ENCODE measurements at places on chromosomes 16 and 17.

- DNase-seq = no peak
Measured at GRCh38 chr17:39867084-39867879, 720 bp upstream of the ZPBP2 start.

DNA sequence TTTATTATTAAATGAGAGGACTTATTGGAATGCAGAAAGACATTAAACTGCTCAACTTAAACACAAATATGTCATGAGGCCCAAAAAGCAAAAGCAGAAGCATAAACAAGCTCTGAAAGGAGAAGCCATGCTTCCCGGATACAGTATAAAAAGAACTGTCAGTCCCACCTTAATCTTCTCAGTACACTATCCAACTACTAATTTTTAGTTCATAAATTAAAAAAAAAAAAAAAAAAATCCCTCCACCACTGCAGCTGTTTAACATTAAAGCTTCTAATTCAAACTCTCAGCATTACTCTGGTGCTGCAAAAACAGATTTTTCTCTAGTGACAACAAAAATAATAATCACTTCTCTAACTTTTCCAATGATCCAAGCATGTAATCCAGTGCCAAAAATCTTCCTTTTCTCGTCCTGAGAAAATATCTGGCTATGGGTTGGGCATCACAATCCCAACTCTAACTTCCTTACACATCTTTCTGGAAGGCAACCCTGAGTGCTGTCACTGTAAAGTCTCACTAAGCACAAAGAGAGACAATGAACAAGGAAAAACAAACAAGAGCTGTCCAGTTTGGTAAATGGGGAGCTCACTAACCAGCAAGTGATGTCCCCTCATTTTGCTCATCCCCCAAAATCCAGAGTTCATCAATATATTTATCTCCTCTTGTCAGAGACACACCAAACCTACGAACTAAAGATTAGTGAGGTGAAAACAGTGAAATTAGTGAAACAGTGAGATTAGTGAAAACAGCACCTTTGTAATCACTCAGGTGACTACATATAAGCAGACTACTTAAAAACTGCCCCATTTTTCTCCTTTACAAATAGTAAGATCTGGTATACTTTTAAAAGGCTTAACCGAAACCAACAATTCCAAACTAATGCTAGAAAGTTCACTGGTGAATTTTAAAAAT is 5.5 kb downstream of the USP32 start:
- DNase-seq = no peak

GRCh38 chr17:80703142-80703478 is 158.5 kb downstream of the RPTOR start:
- no peak for DNase-seq

GRCh38 chr16:85614338-85615013 is 1.4 kb downstream of the GSE1 start:
- DNase-seq = no peak

DNA sequence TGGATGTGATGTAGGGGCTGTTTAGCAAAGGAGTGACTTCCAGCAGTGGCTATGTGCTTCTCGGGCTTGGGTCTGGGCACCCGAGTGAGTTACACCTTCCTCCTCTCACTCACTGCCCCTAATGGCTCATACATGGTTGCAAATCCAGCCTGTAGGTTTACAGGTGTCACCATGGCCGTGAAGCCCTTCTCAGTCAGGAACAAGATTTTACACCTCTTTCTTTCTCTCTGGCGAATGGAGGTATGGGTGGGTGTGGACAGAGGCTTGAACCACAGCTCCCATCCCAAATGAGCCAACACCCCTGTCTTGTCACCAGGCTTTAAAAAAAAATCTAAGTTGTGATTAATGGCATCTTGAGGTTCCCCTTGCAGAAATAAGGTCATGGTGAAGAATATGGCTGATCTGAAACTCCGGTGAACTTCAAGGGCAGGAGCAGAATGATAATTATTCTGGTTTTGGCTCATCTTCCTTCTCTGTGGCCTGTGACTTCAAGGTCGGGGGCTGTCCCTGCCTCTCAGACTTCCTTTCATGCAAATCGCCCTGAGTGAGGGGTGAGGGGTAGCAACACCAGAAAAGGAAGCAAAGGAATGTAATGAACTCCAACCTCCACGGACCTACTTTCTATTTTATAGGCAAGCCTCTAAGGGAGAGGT is 331.2 kb downstream of the MAF start:
- no peak for DNase-seq

DNA sequence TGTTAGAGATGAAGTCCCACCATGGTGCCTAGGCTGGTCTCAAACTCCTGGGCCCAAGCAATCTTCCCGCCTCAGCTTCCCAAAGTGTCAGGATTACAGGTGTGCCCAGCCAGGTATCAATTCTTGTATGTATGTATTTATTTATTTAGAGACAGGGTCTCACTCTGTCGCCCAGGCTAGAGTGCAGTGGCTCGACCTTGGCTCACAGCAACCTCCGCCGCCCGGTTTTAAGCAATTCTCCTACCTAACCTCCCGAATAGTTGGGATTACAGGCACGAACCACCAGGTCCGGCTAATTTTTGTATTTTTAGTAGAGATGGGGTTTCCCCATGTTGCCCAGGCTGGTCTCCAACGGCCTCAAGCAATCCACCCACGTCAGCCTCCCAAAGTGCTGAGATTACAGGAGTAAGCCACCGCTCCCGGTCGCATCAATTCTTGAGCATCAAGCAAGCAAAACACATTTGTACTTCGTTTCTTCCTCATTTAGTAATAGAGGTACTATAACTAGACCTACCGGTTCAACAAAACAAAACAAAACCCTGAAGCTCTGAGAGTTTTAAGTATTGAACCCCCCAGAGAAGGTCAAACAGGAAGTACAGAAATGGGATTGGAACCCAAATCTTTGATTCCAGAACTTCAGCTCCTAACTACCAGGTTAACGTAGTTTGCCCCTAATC is 1.0 kb upstream of the ZNF500 start:
- DNase-seq = peak; percentile 23

DNA sequence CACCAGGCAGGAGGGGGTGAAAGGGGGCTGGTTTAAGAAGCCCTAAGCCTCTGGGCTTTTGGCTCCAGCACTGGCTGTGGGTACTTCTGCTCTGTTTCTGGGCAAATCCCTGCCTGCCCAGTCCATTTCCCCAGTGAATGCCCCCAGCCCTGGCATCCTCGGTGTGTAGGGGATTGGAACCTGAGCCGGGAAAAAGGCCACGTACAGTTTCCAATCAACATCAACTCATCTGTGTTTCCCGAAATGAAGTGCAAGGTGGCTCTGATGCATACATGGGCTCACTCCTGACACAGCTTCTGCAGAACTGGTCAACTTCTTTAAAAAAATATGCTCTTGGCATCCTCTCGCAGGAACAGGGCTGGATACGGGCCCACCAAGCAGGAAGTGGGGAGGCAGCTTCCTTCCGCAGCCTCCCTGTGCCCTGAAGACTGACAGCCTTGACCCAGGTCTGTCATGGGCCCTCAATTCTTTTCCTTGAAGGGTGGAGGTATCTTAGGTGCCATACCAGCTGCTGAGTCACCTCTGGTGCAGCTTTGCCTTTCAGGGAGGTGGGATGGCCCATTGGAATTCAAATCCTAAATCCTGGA is 73.3 kb downstream of the N4BP1 start:
- DNase-seq = no peak

GRCh38 chr16:87194172-87194571 is 123.0 kb downstream of the C16orf95 start:
- DNase-seq = no peak

DNA sequence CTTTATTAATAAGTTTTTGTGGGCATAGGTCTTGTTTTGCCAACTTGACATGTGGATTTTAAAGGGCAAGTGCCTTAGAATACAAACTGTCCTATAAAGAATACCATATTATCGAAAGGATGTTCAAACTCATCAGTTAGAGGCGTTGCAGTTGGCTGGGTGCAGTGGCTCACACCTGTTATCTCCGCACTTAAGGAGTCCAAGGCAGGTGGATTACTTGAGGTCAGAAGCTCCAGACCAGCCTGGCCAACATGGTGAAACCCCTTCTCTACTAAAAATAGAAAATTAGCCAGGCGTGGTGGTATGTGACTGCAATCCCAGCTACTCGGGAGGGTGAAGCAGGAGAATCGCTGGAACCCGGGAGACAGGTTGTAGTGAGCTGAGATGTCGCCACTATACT is 472.0 kb downstream of the WWOX start:
- DNase-seq = no peak

DNA sequence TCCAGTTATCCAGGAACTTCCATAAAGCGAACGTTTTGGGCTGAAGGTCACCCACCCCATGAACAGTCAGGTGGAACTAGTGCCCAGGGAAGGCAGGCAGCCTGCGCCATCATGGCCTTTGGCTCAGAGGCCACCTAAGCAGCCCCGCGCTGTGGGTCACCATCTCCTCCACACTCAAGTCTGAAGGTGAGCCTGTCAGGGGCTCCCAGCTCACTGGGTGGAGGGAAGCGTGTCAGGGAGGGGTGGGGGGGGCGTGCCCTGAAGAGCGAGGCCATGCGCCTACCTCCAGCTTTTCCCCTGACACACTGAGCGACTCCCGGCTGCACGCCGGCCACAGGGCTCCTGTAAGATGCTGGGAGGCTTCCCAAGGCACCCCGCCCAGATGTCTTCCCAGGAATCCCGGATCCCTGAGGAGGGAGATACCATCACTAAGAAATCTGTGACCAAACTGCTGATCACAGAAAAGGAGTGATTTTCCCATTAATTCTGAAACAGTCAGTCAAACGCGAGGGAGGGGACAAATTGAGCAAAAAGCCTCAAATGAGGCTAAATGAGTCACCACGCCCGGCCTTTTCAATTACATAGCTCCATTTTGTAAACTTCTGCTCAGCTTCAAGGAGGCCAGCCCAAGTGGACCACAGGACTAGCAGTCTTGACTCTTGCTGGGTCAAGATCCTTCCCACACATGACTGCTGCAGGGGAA is 26.5 kb upstream of the SLC25A19 start:
- DNase-seq = peak; percentile 48

DNA sequence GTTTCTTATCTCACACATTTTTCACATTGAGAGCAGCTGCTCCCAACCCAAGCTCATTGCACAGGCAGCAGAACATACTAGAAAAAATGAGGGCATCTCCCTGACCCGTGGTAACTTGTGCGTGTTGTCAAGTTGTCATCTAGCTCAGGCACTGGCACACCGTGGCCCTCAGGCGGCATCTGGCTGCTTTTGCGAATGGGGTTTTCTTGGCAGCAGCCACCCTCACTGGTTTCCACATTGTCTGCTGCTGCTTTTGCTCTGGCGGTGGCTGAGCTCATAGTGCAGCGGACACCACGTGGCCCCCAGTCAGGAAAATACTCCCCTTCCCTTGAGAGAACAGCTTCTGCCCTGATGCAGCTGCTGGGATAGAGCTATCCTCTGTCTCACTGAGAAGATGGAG is 9.4 kb upstream of the TEDC2 start:
- DNase-seq = peak; percentile 54

DNA sequence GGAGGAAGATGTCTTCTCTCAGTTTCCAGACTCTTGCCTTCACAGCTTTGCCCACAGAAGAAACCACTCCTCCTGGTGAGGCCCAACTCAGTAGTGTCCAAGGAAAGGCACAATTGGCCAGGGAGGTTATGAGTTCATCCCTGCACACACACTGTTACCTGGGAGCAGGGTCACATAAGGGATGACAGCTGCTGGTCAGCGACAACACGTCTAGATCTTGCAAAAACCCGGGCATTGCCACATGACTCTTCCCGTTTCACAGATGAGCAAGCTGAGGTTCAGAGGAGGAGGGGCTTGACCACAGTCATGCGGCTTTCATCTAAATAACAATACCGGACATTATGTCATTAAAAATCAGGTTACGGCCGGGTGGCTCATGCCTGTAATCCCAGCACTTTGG is 186.0 kb downstream of the COPRS start:
- no peak for DNase-seq

GRCh38 chr16:53080345-53081031 is 25.7 kb downstream of the CHD9 start:
- peak; percentile 97 for DNase-seq

GRCh38 chr17:47072886-47073285 is 93.8 kb upstream of the RPRML start:
- DNase-seq = no peak

DNA sequence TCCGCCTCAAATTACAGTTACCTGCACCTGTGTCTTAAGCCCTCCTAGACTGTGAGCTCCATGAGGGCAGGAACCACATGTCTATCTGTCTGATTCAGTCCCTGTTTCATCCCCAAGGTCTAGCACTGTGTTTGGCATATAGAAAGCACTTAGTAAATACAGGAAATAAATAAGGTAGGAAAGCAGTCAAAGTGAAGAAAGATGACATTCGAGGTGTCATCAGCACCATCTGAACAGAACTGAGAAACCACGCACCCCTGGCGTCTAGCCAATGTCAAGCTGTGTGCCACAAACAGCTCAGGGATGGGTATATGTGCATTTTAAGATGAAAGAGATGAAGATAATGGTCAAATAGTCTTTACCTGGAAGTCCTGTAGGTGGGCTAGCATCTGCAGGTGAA is 79.6 kb upstream of the ATP2A3 start:
- DNase-seq = no peak

DNA sequence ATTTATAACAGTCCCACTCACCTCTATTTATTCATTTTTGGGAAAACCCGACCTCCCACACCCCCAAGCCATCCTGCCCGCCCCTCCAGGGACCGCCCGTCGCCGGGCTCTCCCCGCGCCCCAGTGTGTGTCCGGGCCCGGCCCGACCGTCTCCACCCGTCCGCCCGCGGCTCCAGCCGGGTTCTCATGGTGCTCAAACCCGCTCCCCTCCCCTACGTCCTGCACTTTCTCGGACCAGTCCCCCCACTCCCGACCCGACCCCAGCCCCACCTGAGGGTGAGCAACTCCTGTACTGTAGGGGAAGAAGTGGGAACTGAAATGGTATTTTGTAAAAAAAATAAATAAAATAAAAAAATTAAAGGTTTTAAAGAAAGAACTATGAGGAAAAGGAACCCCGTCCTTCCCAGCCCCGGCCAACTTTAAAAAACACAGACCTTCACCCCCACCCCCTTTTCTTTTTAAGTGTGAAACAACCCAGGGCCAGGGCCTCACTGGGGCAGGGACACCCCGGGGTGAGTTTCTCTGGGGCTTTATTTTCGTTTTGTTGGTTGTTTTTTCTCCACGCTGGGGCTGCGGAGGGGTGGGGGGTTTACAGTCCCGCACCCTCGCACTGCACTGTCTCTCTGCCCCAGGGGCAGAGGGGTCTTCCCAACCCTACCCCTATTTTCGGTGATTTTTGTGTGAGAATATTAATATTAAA is 638 bp upstream of the TMEM88 start:
- no peak for DNase-seq

DNA sequence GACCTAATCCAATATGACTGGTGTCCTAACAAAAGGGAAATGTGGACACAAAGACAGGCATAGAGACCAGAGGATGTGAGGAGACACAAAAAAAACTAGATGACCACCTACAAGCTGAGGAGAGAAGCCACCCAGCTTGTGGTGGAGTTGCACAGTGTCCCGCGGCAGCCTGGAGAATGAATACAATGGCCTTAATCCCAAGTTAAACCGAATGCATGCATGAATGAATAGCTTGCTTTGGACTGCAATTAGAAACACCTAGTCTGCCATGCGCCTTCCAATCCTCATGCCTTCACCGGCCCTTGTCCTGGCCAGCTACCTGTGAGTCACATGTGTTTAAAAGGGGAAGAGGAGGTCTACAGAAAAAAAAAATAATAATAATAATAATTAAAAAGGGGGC is 72.0 kb downstream of the CNGB1 start:
- no peak for DNase-seq

Data from amniotic epithelial cell (primary cell).